GDM1 (cell line): ENCODE measurements at places on chromosomes 1 and 21.

- DNase-seq = no peak
Measured at GRCh38 chr1:207978441-207978840, 67.5 kb upstream of the CD34 start.

GRCh38 chr1:9306006-9306405, 13.3 kb downstream of the SPSB1 start:
- no peak for DNase-seq

DNA sequence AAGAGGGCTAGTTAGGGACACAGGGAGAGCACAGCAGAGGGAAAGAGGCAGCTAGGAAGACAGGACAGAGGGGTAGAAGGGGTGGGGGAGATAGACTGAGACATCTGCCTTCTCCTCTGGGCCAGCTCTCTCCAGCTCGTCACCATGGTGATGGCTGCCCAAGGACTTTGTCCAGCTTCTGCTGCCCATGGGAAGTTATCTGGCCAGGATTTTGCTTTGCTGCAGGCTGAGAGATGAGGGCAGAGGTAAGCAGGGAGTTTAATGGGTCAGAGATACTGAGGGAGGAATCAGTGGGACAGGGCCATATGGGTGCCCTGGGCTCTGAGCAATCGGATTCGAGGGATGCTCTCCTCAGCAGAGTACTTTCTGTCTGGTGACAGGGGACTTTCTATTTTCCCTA, 34.5 kb upstream of the GPR37L1 start:
- DNase-seq = no peak

DNA sequence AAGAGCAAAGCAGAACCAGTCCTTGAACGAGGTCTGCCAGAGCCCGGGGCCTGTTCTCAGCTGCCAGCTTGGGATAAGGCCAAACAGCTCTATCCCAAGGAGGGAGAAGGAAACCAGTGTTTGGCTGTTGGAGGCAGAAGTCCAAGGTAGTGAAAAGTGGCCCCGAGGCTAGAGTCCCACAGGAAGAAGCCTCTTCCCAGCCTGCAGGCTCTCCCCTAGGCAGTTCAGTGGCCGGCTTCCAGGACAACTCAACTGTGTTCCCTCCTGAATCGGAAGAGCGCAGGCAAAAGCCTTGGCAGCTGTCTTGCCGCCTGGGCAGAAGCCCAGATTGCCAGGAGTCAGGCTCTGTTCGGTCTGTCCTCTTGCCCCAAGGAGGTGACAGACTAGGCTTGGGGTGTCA, 19.3 kb downstream of the QSOX1 start:
- no peak for DNase-seq

DNA sequence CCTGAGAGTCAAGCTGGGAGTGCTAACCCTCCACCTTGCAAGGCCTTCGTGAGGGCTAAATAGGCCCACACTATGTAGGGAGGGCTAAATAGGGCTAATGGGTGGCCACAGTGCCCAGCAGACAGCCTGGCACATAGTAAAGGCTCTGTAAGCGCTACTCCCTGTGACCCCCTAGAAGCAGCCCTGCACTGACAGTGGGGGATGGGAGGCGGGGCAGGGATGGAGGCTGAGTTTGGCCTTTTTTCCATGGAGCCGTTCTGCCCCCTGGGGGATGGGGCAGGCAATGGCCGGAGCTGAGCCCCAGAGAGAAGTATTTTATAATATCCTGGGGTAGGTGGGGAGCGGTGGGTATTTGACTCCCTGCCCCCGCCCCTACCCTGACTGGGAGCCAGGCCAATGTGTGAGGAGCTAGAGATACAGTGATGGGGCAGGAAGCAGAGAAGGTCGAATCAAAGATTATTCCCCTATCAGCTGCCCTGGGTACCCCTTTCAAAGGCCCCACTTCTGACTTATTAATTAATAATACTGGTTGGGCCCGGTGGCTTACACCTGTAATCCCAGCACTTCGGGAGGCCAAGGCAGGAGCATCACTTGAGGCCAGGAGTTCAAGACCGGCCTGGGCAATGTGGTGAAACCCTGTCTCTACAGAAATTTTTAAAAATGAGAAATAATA, 42.3 kb downstream of the LACTBL1 start:
- no peak for DNase-seq

DNA sequence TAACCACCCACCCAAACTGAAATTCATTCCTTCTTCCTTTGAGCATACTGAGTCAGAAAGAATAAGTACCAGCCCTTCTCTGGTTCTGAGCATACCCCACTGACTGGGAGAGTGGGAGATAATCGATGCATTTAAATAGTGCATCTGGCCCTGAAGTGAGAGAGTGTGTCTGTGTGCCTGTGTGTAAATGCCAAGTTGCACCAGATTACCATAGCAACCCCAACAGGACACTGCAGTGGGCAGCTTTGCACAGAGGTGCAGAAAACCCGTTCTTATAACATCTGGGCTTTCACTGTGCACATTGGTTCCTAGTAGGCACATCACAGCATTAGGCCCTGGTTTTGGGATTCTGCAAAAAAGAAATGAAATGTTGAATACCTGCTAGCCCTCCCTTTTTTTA, 2.3 kb downstream of the ASTN1 start:
- no peak for DNase-seq
